NCI-H1436 (cell line): ENCODE measurements at places on chromosomes 3 and 15.

DNA sequence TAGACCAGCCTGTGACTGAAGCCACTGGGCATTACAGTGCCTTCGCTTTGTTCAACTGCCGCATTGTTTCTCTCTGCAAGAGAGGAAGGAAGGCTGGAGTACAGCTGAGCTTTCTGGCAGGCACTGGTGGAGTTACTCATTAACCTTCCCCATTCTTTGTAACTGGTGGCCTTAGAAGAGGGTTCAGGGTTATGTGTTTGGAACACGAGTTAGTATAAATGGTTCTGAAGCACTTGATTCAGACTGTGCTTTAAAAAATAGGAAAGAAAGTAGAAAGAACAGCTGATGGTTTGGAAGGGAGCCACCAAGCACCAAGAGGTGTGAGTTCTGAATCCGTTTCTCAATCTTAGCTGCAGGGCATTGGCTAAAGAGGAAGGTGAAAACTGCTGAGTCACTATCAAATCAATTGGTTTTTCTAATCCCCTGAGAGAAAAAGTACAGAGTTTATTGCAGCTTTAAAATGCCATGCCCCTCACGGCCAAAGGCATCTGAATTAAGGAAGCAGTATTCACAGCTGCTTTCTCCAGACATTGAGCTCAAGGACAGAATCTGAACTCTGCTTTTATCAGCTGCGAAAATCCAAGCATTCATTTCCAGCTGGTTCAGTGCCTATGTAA lies 3.6 kb downstream of the HGD start:
- DNase-seq: no peak

GRCh38 chr15:88805031-88805780 lies 2.0 kb downstream of the ACAN start:
- DNase-seq: no peak

DNA sequence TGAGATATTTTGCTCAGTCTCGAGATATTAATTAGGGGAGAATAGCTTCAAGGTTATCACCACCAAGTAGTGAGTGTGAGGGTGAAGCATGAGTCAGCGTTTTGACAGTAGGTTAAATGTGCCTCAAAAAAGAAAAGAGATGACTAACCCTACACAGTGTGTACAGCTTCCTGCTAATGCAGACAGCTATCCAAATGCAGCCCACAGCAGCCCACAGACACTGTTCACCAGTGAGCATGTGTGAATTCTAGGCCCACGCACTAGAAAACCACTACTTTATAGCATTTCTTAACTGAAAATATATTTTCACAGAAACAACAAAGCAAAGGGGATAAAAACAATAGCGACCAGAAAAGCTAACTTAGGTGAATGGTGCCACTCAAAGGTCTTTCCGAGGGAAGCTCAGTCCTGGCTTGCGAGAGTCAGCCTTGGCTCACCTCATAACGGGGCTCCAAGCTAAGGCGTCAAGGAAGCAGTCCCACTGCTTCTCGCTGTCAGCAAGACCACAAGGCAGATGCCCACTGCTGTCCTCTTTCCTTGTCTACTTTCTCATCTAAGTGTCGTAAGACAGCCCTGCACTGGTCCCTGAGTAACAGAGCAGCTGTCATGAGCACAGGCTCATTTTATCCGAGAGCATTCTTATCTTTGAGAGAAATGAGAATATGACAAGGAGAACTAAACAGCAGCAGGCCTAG lies 47.6 kb downstream of the TXNRD3 start:
- no peak for DNase-seq

DNA sequence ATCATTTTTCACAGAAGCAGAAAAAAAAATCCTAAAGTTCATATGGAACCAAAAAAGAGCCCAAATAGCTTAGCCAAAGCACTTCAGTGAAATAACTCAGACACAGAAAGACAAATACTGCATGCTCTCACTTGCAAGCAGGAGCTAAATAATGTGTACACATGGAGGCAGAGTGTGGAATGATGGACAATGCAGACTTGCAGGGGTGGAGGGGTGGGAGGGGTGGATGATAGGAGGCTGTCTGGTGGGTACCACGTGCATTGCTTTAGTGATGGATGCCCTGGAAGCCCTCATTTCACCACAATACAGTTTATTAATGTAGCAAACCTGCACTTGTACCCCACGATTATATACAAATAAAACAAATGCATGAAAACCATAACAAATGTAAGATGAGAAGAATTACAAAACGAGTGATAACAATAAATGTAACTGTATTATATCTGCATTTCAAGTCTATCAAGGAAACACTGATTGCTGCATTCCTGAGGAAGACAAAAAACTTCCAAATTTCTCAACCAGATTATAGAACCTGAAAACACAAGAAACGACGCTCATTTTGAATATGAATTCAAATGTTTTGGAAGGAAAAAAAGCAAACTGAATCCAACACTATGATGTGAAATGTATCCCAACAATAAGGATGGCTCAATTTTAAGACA lies 96.5 kb downstream of the DLG1 start:
- DNase-seq: no peak

- no peak for DNase-seq
Measured at GRCh38 chr3:173249457-173249856, 108.4 kb upstream of the SPATA16 start.

- DNase-seq: peak; percentile 16
Measured at GRCh38 chr15:92666780-92667179, 11.2 kb upstream of the FAM174B start.

DNA sequence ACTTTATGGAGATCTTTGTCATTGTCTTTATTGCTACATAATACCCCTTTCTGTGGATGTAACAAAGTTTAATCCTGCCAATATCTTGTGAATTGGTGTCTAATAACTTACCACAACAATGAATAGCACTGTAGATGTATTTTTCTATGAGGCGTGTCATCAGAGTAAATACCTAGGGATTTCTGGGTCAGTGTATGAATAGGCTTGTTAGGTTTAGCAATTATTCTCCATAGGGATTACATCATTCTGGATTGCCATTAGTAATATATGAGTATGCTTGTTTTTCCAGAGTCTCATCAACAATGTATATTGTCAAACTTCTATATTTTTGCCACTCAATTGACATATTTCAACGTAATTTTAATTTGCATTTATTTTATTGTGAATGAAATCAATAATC lies 67.9 kb downstream of the UNC13C start:
- no peak for DNase-seq

DNA sequence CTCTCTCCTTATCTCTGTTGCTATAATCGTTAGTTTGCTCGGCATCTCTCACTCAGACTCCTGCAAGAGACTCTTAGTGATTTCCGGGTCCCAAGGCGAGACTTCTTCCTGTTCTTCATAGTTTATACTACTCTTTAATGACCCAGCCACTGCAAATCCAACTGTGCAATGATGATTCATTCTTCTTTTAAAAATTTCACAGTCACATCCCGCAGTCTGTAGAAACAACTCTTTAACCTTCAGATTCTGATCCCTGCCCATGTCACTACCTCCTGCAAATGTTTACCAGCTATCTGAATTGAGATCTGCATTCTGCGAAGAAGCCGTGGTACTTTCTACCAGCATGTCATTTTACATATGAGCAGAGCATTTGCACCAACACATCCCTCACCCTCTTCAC lies 2.8 kb upstream of the VGLL3 start:
- no peak for DNase-seq

DNA sequence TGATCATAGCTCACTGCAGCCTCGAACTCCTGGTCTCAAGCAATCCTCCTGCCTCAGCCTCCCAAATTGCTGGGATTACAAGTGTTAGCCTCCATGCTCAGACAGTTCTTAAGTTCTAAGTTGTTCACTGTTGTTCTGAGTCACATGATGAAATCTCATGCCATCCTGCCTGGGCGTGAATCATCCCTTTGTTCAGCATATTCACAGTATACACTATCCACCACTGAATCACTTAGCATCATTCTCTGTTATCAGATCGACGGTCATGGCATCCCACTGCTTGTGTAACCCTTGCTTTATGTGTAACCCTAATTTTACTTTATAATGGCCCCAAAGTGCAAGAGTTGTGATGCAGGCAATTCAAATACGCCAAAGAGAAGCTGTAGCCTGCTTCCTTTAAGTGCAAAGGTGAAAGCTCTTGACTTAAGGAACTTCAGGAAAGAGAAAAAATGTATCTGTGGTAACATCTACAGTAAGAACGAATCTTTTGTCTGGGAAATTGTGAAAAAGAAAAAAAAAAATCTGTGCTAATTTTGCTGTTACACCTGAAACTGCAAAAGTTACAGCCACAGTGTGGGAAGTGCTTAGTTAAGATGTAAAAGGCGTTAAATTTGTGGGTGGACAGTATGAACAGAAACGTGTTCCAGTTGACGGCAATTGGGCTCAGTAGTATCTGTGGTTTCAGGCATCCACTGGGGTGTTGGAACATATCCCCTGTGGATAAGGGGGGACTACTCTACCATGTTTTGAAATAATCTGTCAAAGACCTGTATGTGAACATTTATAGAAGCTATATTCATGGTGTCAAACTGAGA lies 80.6 kb downstream of the PCOLCE2 start:
- no peak for DNase-seq

DNA sequence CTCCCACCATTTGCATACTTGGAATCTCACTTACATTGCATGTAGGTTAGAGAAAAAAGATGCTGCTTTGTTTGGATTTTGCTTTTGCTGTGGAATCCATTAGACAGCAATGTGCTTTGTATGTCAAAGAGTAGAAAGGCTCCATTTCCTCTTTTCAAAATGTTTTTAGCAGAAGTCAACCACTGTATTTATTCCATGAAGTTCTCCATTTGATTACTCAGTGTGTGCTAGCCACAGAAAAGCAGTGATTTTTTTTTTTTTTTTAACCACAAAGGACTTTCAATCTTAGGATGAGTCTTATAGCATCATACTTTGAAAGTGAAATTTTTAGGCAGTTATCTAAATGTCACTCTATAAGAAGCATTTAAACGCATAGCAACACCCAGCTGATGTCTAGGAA lies 285.0 kb upstream of the ADAMTS9 start:
- DNase-seq: no peak

GRCh38 chr3:59245859-59246501 lies 196.2 kb upstream of the CFAP20DC start:
- DNase-seq: no peak

DNA sequence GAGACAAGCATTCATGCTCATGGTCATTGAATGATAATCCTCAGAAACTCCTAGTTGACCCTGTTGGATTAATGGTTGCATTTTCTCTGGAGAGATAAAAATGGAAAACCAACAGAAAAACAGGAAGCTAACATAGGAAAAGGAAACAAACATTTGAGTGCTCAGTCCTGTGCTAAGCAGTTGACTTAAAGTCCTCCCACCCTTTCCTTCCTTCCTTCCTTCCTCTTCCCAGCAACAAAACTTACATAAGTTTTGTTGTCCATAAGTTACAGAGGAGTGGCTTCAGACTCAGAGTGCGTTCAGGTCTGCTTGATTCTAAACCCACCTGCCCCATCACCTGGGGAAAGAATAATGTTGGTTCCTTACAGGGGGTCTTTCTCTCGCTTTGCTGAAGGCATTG lies 163.8 kb upstream of the RGMA start:
- DNase-seq: no peak

- DNase-seq: no peak
Measured at GRCh38 chr3:15755181-15755580, 42.6 kb downstream of the ANKRD28 start.

- DNase-seq: peak; percentile 93
Measured at GRCh38 chr3:111859061-111859973, at the start of gene PHLDB2. PHLDB2 (plus strand) TSS chr3:111859265; CDS start chr3:111884078, 24,813 bp downstream.

DNA sequence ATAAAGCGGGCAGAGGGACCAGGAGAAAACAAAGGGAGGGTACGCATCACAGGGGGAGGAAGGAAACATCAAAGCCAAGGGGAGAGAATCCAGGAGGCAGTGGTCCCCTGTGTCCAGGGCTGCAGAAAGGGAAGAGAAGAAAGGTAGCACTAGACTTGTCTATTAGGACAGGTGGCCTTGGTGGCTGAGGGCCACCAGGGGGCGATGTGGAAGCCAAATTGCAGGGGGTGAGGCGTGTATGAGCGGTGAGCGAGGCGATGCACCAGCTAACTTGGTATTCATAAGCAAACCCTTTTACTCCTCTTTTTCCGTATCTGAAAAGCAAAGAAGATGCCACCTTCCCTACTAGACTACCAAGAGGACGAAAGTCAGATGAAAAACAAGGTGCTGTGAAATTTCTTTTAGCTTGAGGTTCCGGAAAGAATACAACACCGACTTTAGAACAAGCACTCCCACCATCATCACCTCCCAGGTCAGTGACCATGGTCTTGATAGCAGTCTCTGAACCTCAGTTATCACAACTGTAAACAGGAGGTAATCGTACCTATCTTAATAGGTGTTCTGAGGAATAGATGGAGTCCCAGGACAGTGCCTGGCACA lies 654.4 kb upstream of the ADAMTS9 start:
- no peak for DNase-seq

DNA sequence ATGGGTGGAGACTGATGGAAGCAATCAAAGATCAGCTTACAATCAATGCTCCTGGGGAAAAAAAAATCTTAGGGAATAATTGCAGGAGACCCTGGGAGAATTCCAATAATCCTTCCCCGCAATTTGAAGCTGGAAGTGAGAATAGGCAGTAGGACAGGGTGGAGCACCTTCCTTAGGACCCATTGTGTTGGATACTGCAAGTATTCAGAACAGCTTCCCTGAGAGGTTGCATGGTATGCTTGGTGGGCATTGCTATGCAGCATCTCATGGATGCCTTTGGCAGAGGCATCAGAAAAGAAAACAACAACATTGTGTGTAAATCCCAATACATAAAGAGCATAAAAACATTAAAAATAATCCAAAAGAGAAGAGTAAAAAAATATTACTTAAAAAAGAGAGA lies 24.6 kb upstream of the DUT start:
- DNase-seq: no peak

DNA sequence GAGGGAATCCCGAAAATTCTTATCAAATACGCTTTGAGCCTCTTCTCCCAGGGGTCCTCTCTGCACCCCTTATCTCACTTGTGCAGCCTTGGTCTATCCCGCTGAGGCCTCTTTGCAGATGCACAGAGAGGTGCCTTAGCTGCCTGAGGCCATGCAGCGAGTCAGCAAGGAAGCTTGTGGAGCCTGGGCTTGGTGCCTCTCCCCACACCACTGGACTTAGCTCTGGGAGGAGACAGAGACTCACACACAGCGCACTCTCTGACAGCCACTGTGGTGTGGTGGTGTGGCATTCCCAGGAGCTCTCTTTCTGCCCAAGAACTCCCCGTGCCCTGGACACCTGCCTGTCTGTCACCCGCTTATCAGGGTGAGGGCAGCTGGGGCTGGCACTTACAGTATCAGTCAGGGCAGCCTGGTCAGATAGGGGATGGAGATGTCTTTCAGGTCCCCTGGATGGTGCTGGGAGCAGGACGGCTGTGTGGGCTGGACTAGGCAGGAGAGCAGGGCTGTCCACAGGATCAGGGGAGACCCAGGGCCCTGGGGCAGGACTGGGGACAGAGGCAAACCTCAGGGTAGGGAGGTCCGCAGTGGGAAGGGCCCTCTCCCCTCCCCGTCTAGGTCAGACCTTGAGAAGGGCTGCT lies 10.2 kb upstream of the LINGO1 start:
- no peak for DNase-seq

GRCh38 chr15:84649706-84650105 lies 4.4 kb downstream of the WDR73 start:
- no peak for DNase-seq
